Activated T-helper 9 cell treated with anti-CD3 and anti-CD28 coated beads, Interleukin-2, amount 50 U/mL, for 16 hours (primary cell): ENCODE measurements at places on chromosomes 3 and 15.

GRCh38 chr3:59245300-59245858 lies 195.6 kb upstream of the CFAP20DC start:
- DNase-seq: no peak

- DNase-seq: no peak
These were observed 466.8 kb upstream of the EPHA3 start for GRCh38 chr3:88640581-88640980.

DNA sequence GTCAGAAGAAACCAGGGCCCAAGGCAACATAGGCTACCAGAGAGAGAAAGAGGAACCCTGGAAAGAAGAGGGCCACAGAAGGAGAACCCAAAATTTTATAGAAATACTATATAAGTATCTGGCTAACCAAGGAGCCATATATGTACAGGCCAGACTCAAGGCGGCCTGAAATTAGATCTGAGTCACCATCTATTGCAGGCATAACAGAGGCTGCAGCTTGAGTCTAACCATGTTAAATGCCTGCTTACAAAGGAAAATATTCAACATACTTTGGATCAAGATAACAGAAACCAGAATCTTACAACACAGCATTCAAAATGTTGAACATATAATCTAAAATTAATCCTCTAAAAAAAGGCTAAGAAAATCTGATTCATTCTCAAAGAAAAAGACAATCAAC lies 23.1 kb downstream of the IGSF11 start:
- DNase-seq: no peak

DNA sequence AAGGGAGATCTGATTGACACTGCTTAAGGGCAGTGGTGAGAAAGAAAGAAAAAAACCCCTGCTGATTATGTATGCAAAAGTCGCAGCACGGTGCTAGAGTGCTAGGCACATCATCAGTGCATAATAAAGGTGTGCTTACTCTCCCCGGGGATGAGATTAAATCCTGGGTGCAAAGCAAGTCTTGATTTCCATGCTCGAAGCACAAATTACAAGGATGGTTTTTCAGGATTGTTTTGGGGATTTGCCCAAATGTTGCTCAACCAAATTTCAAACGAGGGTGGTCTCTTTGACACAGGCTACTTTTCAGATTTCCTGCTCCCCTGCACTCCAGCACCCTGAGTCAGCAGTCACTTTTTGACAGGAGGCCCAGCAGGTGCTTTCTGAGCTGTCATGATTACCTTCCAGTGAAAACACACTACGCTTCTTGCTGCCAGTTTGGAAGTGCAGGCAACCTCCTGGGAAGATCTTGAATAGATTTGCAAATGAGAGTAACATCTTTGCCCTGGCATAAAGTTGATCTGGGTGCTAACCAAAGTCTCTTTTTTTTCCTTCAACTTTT lies 167.5 kb upstream of the TRIM42 start:
- no peak for DNase-seq

DNA sequence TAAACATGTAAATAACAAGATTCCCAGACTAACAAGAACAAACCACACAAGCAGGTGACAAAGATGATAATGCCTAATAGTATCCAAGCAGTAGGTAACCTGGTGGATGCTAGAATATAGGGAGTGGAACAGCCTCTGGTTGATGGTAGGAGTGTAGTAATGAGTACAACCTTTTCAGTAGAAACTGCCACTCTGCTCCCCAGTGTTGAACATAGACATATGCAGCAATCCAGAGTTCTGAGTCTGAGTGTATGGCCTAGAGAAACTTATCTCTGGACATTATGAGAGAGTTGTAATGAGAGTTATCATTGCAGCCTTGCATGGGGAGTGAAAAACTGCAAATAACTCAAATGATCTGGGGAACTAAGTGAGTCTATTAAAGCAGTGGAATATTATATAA lies 76.1 kb upstream of the ACAD9 start:
- DNase-seq: no peak

GRCh38 chr15:78873793-78874765 lies 1.4 kb downstream of the MORF4L1 start:
- DNase-seq: no peak

GRCh38 chr3:14784087-14784681 lies 34.6 kb upstream of the FGD5 start:
- no peak for DNase-seq

DNA sequence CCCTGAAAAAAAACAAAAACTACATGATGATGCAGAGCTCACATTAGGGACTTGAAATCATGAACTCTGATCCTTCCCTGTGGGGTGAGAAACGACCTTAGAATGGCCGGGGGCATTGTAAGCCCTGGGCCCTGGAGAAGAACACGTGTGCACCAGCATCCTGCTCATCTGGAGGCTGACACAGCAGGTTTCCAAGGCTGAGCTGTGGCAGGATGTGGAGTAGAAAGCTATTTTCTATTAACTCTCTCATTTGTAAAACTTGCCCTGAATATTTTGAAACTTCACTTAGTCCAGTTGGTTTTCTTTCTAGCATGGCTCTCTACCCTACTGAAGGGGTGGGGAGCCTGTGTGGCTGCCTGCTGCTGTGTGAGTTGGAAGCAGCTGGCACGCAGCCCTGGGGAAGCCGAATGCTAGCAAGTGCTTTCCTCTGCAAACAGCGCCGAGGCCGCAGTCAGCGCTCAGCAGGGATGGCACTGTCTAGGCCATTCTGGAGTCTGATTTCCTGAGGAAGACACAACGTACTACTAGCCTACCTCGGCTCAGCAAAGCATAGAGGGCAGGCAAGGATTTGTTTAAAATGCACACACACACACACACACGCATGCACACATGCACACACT lies 58.0 kb downstream of the GABRG3 start:
- no peak for DNase-seq

- no peak for DNase-seq
These were observed 6.3 kb upstream of the HES1 start for GRCh38 chr3:194129581-194130133.

DNA sequence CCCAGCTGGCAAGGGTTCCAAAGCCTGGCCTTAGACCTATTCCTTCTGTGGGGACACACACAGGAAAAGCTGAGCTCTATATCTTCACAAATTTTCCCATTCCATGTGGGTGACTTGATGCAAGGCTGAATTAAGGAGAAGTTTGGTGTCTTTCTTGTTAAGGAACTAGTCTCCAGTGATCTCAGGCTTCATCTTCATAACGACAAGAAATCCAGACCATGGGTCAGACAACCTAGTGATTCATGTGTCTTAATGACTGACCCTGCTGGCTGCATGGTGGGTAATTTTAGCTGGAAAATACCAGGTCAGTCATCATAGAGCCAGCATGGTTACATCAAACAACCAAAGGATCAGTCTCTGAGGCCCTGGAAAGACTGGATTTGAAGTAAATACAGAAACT lies 112.7 kb upstream of the SLC4A7 start:
- no peak for DNase-seq

- no peak for DNase-seq
These were observed 71.7 kb upstream of the SNRK start for GRCh38 chr3:43214616-43215015.

DNA sequence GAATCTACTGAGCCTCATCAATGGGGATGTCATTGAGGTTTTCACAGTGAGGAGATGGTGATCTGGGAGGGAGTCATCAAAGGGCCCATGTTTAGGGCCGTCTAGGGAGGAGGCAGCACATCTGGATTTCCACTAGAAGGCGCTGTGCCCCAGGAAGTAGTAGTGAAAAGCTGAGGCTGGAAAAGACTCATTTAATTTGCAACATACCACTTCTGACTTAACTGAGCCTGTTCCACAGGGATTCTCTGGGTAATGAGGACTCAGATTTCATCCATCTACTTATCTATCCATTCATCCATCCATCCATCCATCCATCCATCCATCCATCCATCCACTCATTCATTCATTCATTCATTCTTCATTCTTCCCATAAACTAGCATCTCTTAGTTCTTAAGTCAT lies 17.4 kb upstream of the SHF start:
- DNase-seq: peak; percentile 29

- no peak for DNase-seq
These were observed 181.6 kb upstream of the SOX14 start for GRCh38 chr3:137582484-137582883.

GRCh38 chr15:70722266-70723121 lies 40.9 kb downstream of the UACA start:
- DNase-seq: no peak

GRCh38 chr15:48946074-48946839 lies 17.5 kb downstream of the SHC4 start:
- no peak for DNase-seq

DNA sequence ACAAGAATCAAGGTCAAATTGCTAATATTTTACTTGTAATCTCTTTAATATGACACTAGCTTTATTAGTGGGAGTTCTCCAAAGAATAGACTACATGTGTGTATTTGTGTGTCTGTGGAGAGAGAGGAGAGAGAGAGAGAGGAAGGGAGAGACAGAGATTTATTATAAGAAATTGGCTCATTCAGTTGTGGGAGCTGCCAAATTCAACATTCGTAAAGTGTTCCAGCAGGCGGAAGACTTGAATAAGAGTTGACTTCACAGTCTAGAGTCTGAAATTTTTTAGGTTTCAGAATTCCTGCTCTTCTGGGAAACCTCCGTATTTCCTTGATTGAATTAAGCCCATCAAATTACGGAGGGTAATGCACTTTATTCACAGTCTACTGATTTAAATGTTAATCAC lies 4.7 kb upstream of the CLDN1 start:
- DNase-seq: no peak

GRCh38 chr15:62392376-62392775 lies 227.3 kb upstream of the C2CD4B start:
- DNase-seq: no peak

- no peak for DNase-seq
These were observed 193.3 kb upstream of the TTC14 start for GRCh38 chr3:180408654-180409053.

- no peak for DNase-seq
These were observed 29.0 kb upstream of the FURIN start for GRCh38 chr15:90839187-90840071.

GRCh38 chr3:172087602-172088580 lies 48.5 kb downstream of the FNDC3B start:
- DNase-seq: no peak

DNA sequence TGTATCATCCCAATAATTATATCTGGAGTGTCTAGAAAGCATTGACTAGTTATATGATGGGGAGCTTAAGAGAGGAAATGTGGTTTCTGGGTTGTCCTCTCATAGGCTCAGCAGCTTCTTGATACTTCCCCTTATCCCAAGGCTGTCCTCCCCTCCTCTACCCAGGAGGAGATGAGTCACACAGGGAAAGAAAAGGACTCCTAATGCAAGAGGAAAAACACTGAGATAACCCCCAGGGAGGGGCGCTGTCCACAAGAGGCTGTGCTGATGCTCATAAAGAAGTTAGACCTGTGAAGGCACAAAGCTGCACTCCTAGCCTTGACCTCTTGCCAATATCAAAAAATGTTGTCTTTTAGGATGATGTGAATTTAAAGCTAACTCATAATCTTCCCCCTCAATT lies 28.8 kb upstream of the GYG1 start:
- DNase-seq: no peak

GRCh38 chr3:155382396-155383042 lies 89.0 kb upstream of the STRIT1 start:
- no peak for DNase-seq
